ENCODE measurements at places on chromosomes 13 and 19. TPM values are rescaled to one million over a fixed set of nuclear protein-coding genes. Genes with fewer than 3 reads are reported as not detected.

DNA sequence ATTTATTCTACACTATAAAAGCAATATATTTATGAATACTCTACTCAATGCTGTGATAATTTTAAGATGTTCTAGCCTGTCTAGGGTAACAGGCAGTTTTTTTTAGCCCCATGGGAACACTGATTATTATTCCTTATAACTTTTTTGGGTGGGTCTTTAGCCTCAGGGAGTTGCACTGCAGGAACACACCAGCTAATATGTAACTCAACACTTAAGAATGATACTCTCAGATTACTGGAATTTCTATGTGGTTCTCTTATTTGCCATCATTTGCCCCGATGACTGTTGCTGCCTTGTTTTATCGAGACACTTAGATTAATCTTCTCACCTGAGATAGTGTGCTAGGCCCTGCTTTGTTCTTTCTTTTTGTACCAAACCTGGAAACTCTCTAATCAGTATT is 396.9 kb upstream of the SLITRK1 start:
- DNase-seq: no peak

DNA sequence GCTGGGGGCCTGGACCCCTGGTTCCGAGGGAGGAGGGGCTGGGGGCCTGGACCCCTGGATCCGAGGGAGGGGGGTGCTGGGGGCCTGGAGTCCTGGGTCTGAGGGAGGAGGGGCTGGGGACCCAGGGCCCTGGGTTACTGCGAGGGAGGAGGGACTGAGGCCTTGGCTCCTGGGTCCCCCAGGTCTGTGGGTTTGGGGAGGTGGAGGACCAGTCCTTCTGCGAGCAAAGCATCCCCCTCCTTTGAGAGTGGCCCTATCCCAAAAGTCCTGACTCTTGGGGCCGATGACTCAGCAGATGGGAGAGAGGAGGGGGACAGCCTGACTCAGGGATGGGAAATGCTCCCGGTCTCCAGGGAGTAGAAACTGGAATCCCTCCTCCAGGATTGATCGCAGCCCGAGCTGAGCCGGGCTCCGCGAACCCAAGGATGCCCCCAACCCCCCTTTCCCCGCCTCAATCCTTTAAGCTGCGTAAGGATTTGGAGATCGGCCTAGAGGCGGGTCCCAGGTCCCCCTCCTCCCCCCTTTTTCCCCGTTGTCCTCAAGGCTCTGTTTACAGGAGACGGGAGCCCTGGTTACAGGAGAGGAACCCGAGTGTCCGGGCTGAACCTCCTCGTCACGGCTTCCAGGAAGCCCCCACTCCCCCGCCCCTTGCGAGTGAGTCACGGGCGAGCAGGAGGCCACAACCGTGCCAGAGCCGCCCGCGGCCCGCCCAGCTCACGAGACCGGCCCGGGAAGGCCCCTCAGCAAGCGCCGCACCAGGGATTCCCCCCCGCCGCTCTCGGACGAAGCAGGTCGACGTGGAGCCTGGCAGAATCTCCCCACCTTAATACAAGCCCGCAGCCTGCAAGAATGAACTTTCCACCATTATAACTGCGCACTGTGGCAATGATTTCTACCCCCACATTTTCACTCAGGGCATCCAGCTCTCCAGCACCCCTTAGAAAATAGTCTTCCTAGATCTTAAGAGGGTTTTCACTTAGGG is 3.0 kb upstream of the ZFP36 start:
- DNase-seq: peak; percentile 72

Gene FPR3
- not detected for total RNA-seq

- DNase-seq: no peak
Measured at GRCh38 chr13:92407858-92408257, 818.7 kb upstream of the GPC6 start.

- DNase-seq: no peak
Measured at GRCh38 chr19:2173767-2174577, 10.2 kb downstream of the DOT1L start.

DNA sequence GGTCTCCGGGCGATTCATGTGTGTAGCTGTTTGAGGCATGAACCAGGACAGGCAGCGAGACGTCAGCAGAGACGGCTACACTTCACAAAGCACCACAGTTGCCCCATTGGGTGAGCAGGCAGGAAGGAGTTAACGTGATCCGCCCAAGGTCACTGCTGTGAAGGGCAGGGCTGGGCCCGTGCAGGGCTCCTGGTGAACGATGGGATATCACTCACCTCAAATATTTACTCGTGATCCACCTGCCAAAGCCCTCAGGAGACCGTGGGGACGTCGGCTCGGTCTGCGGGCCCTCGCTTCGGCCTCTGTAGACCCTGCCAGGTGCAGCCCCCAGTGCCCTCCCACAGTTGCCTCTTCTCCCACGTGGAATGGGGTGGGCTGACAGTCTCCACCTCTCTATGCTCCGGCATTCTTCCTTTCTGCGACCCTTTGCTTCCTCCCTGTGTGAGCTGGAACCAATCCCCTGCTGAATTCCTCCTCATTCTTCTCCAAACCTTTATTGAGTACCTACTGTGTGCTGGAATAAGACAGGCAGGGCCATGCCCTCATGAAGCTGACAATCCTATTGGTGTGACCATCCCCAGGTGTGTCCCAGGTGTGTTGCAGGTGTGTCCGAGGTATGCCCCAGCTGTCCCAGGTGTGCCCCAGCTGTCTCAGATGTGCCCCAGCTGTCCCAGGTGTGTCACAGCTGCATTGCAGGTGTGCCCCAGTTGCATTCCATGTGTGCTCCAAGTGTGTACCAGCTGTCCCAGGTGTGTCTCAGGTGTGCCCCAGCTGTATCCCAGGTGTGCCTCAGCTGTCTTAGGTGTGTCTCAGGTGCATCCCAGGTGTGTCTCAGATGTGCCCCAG is 2.0 kb upstream of the GRK1 start:
- no peak for DNase-seq

GRCh38 chr19:2574971-2575630 is 99.2 kb downstream of the GADD45B start:
- DNase-seq: no peak

DNA sequence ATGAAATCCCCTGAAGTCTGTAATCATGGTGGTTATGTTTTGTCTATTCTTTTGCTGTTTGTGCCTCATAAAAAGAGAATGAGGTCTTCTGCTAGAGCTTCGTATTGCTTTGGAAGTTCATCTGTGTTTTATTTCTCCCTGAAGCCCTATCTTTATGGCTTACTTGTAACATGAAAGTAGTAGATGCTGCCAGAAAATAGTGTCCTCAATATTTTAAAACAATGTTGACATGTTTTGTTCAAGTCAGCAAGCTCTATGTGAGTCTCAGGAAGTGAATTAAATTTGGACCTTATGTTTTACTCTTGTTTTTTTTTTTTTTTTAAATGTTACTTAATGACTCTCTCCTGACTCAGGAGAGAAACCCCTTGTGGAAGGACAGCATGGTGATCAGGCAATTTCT is 130.5 kb downstream of the B3GLCT start:
- DNase-seq: no peak

GRCh38 chr19:39087907-39088686 is 3.9 kb downstream of the ACP7 start:
- no peak for DNase-seq

Gene KLK14
- total RNA-seq: not detected

Gene SHISA7
- not detected for total RNA-seq

DNA sequence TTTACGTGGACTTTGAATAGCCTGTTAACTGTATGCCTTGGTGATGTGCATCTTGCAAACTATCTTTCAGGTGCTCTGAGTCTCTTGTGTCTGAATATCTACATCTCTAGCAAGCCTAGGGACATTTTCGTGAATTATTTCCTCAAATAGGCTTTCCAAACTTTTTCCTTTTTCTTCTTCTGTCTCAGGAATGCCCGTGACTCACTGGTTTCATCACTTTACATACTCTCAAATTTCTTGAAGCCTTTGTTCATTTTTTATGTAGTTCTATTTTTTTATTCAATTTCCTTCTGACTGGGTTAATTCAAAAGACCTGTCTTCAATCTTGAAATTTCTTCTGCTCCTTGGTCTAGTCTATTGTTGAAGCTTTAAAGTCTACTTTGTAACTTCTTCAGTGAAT is 332.2 kb downstream of the OXGR1 start:
- DNase-seq: no peak

- no peak for DNase-seq
Measured at GRCh38 chr13:23966221-23966690, 69.0 kb upstream of the C1QTNF9B start.

Gene FLT3
- total RNA-seq: 0.12 TPM

GRCh38 chr13:33119856-33120543 is 103.8 kb downstream of the KL start:
- DNase-seq: no peak

- DNase-seq: peak; percentile 92
Measured at GRCh38 chr13:80884056-80884785, 543.3 kb upstream of the SPRY2 start.

Gene SSC5D
- 9.4 TPM for total RNA-seq

Gene ZIK1
- not detected for total RNA-seq
